ENCODE measurements at places on chromosomes 7 and 10.
A peak's percentile ranks its signal among the peaks of the same experiment; 100 is the strongest.

DNA sequence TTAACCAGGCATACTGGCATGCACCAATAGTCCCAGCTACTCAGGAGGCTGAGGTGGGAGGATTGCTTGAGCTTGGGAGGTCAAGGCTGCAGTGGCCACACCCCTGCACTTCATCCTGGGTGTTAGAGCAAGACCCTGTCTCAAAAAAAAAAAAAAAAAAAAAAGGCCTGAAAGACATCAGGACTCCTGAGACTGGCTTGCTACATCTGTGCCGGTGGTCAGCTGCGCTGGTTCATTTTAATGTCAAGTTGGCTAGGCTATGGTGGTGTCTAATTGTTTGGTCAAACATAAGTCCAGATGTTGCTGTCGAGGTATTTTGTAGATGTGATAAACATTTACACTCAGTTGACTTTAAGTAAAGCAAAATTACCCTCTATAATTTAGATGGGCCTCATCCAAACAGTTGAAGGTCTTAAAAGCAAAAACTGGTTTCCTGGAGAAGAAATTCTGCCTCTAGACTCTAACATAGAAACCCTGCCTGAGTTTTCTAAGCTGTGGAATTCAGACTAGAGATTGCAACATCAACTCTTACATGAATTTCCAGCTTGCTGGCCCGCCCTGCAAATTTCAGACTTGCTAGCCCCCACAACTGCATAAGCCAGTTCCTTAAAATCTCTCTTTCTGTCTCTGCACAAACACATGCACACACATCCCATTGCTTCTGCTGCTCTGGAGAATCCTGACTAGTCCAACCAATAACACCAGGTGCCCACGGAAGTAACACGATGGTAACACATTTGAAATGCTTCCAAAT, 18.2 kb downstream of the MYOF start:
- DNase-seq, result no peak

GRCh38 chr7:24705461-24705954, 51.8 kb downstream of the GSDME start:
- no peak for DNase-seq

GRCh38 chr7:111873963-111874690, 311.8 kb upstream of the IMMP2L start:
- no peak for DNase-seq

DNA sequence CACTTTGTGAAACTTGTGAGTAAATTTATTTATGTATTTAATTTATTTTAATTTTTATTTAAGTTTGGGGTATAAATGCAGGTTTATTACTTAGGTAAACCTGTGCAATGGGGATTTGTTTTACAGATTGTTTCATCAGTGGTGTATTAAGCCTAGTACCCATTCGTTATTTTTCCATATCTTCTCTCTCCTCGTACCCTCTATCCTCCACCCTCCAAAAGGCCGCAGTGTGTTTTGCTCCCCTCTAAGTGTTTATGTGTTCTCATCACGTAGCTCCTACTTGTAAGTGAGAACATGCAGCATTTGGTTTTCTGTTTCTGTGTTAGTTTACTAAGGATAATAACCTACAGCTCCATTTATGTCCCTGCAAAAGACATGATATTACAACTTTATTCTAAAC, 145.4 kb upstream of the SMIM30 start:
- DNase-seq, result no peak

- DNase-seq, result no peak
Observed at GRCh38 chr10:122525788-122526187, 34.8 kb upstream of the DMBT1 start.

DNA sequence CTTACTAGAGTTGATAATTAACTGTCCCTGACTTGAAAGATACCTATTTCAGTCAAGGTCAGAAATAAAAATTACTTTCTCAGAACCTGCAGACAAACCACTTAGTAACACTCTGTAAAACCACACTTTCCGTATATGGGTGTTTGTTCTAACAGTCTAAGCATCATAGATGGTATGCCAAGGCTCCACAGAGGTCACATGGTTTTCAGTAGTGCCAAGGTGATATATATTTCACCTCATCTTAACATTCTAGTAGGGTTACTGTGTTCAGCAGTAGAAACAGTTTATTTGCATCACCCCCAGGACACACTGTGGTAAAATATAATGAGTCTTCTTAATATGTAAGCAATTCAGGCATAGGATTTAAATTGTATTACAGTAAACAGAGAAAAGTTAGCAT, 61.5 kb downstream of the KCND2 start:
- DNase-seq, result no peak

- no peak for DNase-seq
Observed at GRCh38 chr7:158603773-158604755, 16.4 kb upstream of the PTPRN2 start.

GRCh38 chr10:6416892-6417512, 163.1 kb downstream of the PRKCQ start:
- DNase-seq, result peak; percentile 62

DNA sequence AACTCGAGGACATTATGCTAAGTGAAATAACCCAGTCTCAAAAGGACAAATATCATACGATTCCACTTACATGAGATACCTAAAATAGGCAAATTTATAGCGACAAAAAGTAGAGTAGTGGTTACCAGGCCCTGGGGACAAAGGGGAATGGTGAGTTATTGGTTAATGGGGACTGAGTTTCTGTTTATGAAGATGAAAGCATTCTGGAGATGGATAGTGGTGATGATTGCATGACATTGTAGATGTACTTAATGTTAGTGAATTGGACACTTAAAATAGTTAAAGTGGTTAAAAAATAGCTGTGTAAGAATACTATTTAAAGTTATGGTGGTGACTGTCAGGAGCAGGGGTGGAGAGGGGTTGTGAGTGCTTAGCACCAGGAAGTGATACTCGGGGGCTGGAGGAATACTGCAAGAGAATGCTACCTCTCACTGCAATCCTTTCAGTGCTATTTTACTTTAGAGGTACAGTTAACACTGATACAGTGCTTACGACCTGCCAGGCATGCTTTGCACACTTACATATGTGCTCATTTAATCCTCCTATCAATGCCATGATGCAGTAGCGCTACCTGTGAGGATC, 16.7 kb upstream of the TEX36 start:
- no peak for DNase-seq

DNA sequence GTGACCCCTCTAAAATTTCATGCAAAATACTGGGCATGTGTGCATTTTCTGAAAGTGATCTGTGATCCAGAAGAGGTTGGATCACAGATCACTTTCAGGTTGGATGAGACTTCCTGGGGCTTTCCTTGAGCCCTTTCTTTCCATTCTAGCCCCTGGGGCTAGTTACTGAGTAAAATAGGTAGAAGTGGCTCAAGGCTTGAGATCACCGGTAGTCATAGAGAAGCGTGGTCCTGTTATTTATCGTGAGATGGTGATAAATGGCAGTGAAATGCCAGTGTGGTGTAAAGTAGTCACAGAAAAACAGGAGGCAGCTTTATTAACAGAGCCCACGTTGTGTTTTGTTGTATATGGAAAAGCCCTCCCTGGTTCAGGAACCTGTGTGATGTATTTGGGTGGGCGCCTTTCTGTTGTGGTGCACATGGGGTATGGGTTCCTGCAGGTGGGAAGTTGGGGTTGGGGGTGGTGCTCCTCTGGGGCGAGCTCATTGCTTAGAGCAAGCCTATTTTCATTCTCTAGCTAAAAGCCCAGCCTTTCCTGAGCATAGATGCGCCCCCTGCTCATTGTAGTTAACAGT, 34.0 kb upstream of the SH2D4B start:
- no peak for DNase-seq

DNA sequence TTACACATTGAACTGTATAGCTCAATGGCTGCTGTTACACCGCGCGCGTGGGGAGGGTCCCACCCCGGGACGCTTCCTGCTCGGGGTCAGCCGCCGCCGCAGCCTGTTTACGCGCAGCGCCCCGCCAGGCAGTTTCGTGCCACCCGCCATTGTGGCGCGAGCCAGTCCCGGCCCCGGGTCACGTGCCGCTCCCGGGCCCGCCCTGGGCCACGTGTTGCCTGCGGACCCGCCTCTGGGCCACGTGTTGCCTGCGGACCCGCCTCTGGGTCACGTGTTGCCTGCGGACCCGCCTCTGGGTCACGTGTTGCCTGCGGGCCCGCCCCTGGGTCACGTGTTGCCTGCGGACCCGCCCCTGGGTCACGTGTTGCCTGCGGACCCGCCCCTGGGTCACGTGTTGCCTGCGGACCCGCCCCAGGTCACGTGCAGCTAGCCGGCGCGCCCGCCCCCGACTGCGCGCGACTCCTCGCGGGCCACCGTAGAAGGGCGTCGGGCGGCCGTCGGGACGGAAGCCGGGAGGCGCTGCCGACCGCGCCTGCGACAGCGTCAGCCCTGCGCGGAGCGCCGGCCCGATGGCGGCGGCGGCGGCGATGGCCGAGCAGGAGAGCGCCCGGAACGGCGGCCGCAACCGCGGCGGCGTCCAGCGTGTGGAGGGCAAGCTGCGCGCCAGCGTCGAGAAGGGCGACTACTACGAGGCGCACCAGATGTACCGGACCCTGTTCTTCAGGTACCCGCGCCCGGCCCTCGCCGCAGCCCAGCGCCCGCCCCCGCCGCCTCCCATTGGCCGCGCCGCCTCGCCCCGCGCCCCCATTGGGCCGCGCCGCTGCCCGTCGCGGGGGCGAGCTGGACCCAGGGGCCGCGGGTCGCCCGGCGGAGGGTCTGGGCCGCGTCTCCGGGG, at the start of gene GET4:
Gene GET4 (plus strand): TSS at position 478 of the 895 bp plus-strand sequence. CDS start 92 bp downstream, at position 570.
- peak; percentile 92 for DNase-seq

GRCh38 chr10:122140941-122141623, 130.0 kb upstream of the BTBD16 start:
- DNase-seq, result no peak

DNA sequence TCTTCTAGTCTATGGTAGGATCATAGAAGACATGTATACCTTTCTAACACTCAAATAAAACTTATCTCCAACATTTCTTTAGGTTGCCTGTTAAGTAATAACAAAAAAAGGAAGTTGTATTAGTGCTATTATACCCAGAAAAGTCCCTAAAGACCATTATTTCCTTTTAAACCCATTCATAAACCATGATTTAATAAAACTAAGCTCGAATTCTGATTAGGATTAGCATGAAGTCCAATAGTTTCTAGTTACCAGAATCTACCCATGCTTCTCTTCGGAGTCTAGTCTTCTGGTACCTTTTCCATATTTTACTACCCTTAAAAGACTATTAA, 62.7 kb downstream of the USP6NL start:
- no peak for DNase-seq

GRCh38 chr10:21100190-21100589, 203.1 kb upstream of the NEBL start:
- no peak for DNase-seq

GRCh38 chr10:88027570-88027969, 164.1 kb downstream of the PTEN start:
- no peak for DNase-seq

DNA sequence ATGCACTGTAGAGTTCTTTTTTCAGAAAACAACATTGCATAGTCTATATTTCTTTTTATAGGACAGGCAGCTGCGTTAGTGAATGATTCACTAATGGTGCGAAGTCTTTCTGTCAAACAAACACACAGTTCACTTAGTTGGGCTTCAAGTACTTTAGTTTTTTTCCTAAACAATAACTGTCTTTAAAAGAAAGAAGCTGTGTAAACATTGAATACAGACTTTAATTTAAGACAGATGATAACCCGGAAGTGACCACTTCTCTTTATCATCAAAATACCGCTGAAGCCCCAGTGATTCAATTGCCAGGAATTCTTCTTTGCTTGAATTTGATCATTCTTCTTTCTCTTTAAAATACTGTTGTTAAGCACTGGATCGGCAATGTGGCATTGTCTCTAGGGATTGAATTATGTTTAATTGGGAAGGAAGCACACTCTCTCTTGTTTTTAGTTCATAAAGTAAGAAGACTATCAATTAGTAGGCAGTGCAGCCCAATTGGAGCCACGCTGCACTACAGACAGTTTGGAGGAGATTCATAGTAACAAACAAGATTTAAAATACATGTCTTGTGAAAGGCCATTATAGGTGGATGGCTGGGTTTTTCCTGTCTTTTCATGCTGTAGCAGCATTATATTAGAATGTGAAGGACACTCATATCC, 30.4 kb downstream of the CNTNAP2 start:
- no peak for DNase-seq

DNA sequence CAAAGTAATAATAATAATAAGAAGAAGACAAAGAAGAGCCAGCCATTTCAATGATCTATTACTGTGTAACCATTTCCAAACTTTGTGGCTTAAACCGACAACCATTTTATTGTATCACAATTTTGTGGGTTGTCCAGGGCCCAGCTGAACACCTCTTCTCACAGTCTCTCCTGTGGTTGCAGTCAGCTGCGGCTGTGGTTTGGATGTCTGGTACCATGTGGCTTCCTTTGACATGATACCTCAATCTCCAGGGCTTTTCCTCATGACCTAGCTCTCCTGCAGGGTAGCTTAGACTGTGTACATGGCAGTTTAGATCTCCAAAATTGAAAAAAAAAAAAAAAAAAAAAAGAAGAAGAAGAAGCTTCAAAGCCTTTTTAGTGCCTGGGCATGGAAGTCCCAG, 72.6 kb upstream of the NFKB2 start:
- no peak for DNase-seq

DNA sequence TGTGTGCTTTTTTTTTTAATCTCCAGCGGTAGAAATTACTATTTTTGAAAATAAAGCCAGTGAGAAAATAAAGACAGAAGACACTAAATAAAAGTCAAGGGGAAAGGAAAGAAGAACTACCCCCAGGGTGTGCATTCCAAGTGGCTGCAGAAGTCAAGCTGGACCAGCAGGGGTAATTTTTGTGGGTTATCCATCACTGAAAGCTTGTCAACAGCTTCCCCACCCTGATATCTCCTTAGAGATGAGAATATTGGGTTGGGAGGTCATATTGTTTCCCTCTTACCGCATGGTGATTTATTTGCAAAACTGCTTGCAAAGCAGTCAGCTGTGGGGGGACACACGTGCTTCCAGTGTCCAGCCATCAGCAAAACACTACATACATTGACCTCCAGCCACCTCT, 46.4 kb downstream of the FAM107B start:
- DNase-seq, result no peak

DNA sequence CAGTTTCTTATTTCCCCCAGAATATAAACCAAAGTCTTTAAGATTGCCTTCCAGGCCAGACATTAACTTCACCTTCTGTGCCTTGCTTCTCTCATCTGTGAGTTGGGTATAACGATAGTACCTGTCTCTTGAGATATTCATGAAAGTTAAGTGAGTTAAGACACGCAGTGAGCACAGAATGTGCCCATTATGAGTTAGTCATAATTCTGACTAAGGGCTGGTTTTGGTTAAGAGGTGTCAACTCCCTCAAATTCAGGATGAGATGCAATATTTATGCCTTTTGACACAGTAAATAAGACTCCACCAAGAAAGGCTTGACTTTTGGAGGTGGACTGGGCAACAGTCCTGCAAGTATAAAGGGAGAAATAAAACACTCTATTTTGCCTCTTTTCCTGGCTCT, 528.7 kb upstream of the IGFBP3 start:
- no peak for DNase-seq

Measured in hematopoietic multipotent progenitor cell treated with erythropoietin and hydrocortisone succinate and interleukin-3 and kit ligand, for 15 days (in vitro differentiated cells).